ENCODE measurements at places on chromosomes 5 and 9.
A peak's percentile ranks its signal among the peaks of the same experiment; 100 is the strongest.

GRCh38 chr5:180605554-180606214, 14.4 kb upstream of the SCGB3A1 start:
- peak; percentile 86 for DNase-seq

GRCh38 chr9:89946741-89947140, 341.9 kb downstream of the GADD45G start:
- no peak for DNase-seq

DNA sequence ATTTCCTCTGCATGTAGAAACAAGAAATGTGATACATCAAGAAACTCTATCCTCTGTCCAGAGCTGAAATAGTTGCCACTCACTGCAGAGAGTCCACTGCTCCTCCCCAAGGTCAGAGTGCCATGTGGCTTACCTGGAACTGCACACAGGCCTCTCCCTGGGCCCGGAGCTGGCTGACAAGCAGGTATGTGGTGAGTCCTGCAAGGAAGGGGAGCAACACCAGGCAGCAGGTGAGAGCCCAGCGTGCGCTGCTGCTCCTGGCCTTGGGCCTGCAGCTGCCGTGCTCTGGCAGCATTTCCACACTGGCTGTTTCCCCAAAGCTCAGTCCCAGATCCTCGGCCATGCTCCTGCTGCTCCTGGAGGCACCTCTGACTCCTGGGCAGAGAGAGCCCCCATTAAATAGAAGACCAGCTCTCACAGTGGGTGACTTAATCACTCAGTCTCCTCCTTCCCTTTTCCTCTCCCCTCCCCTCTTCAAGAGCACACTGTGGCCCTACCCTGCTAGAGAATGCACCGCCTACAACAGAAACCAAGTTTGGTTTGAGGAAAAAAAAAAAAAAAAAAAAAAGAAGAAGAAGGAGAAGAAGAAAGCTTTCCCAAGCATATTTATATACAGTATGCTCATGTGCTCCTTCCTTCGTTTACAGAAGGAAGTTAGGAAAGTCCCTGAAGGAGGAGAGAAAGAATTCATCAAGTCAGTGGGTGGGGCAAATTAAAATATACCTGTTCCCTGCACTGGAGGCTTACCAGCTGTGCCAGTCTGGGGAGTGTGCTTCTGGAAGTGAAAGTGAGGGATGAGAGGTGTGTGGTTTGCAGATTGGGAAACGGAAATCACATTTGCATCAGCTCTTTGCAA, at the start of gene TNFSF15:
Gene TNFSF15 (minus strand): TSS at position 370 of the 856 bp plus-strand sequence. CDS start 27 bp downstream, at position 343.
- DNase-seq, result no peak

DNA sequence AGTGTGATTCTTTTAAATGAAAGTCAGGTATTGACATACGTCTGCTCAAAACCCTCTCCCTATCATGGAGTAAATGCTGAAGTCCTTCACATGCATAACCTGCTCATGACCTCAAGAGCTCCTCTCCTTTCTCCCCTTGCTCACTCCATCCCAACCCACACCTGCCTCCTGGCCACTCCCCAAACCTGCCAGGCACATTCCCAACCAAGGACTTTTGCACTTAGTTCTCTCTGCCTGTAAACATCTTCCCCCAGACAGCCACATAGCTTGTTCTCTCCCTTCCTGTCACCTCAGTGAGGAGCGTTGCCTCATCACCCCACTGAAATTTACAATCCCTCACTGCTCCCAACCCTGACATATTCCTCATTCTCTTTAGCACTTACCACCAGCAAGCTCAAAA, 8.7 kb downstream of the SETD9 start:
- no peak for DNase-seq

GRCh38 chr9:134076644-134077043, 8.8 kb upstream of the BRD3 start:
- no peak for DNase-seq

GRCh38 chr9:38318759-38319495, 73.6 kb upstream of the ALDH1B1 start:
- no peak for DNase-seq
